Activated CD4-positive, alpha-beta T cell treated with anti-CD3 and anti-CD28 coated beads for 4 hours (primary cell): ENCODE measurements at places on chromosomes 6 and 20.

DNA sequence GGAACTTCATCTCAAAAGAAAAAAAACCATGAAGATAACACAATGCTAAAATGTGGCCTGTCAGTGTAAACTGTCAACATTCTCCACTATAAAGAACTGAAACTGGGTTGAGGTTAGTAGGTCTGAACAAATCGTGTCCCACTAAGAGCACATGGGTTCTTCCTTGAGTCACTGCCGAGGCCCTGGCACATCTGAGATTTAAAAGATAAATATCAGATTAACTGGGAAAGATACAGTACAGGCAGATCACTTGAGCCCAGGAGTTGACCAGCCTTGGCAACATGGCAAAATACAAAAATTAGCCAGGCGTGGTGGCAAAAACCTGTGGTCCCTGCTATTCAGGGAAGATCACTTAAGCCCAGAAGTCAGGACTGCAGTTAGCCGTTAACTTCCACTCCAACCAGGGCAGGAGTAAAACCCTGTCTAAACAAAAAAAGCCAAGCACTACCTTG lies 5.6 kb downstream of the EEF1A1 start:
- DNase-seq = no peak

DNA sequence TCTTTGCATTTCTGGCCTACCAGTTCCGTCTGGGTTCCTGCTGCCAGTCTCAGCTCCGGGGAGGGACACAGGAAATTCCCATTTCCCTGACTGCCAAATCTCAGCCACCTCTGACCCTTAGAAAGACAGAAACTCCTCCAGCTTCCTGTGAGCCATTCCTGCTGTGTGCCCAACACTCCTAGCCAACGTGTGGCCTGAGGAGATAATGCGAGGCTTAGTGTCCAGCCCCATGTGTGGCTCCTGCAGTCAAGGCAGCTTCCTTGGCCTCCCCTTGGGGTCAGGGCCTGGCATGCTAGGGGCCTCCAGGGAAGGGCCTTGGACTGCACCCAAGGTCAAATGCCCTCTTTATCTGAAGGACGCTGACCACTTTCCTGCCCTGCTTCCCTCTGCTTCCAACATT lies 45.1 kb downstream of the MAFB start:
- DNase-seq = no peak

DNA sequence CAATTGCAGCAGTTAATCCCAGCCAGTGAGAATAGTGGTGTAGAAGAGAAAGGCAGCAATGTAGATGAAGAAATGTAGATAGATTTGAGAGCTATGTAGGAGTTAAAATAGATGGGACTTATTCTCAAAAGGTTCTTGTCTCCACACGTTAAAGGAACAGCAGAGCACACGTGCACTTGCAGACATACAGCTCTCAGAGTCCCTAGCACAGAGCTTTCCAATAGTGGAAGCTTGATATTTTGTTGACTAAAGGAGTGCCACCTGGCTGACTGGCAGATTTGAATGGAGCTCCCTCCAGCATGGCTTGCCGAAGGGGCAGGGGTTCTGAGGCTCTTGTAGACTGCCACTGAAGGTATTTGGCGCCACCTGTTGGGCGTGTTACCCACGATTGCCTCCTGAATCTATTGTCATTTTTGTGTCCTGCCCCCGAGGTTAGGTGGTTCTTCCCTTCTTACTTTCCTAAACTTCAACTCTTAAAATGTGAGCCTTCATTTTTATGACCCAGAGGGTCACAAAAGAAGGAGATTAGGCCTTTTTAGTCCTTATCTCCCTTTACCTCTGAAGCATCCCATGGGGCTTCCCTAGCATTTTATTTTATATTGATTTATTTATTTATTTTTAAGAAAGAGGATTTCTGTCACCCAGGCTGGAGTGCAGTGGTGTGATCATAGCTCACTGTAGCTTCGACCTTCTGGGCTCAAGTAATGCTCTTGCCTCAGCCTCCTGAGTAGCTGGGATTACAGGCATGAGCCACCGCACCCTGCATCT lies 16.4 kb downstream of the BRD2 start:
- peak; percentile 94 for DNase-seq

DNA sequence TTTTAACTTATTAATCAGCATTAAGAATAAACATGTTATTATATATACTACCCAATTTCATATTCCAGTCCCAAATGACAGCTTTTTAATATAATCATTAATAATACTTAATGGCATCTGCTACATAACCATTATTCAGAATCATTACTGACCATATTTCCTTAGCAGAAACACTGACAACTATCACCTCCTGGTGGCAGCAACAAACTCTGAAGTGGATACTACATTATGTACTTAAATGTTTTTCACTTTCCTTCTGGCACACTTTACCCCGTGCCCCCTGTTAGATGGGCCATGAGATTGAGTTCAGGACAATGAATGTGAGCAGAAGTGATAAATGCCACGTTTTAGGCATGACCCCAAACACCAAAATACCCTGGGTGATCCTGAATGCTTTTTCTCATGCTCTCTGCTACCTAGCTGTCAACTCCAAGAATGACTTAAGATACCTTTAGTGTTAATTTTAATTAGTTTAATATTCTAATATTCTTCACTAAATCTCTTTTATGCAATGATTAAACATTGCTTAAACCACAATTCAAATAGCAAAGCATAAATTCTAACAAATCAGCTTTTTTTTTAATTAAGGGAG lies 77.1 kb downstream of the LMBRD1 start:
- DNase-seq = no peak

DNA sequence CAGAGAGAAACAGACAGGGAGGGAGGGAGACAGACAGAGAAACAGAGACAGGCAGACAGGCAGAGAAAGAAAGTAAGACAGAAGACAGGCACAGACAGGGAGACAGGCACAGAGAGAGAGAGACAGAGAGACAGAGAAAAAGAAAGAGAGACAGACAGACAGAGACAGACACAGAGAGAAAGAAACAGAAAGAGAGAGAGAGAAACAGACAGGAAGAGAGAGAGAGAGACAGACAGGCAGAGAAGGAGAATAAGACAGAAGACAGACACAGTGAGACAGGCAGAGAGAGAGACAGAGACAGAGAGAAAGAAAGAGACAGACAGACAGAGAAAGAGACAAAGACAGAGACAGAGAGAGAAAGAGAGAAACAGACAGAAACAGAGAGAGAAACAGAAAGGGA lies 754.8 kb upstream of the DEFB115 start:
- DNase-seq = no peak

- DNase-seq = no peak
These were observed 64.9 kb downstream of the FNDC1 start for GRCh38 chr6:159234102-159234553.

DNA sequence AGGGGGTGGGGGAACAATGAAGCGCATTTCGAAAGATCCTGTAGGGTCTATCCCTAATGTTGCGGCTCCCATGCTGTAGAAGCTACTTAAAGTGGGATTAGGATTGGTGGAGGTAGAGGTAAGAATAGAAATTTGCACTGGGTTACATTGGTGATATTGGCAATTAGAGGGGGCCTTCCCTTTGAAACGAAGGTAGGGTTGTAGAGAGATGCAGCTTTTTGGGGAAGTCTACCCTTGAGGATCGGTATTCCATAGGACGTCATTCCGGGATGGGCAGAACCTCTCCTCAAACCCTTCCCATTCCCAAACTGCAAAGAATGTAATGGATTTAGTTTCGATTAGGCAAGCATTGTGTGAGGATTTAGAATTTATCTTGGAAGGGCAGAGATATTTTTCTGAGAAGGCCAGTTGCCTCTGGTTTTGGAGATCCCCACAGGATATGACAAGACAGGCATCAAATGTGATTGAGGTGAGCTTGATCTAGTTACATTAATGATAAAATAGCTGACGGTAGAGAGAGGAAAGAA lies 5.4 kb upstream of the ZNFX1 start:
- DNase-seq = no peak

DNA sequence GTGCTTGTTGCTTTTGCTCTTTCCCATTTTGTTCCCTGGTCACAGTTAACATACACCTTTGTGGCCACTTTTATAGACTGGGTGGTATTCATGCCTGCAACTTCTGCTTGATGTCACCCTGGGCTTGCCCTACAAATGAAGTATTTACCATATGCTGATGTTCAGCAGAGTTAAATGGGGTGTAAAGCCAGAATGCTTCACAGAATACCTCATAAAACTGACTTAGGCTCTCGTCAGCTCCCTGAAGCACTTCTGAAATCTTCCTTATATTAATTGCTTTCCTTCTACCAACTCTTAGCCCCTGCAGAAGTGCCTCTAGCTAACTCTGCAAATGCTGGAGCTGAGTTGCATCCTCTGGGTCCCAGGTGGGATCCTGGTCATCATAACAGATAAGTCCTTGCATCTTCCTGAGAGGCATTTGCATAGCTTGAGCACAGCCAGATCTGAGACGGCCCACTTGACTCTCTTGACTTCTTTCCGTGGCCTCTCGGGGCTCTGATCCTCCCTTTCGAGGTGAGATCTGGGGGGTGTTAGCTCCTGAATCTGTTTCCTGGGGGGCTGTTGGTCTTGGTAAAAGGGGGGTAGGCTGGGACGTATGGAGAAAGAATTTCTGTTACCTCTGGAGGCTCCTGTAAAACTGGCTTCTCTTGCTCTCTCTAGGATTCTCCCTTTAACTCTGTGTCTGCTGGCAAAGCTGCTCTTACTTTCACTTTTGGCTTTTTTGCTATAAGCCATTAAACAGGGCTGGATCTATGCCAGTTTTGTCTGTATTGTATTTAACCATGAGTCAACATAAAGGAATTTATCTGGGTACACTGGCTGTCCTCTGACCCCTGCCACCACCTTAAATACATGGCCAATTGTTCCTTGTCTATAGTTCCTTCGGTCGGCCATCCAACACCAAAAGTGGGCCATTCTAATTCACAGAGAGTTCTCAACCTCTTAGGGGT lies 223.0 kb upstream of the SYNCRIP start:
- DNase-seq = no peak

DNA sequence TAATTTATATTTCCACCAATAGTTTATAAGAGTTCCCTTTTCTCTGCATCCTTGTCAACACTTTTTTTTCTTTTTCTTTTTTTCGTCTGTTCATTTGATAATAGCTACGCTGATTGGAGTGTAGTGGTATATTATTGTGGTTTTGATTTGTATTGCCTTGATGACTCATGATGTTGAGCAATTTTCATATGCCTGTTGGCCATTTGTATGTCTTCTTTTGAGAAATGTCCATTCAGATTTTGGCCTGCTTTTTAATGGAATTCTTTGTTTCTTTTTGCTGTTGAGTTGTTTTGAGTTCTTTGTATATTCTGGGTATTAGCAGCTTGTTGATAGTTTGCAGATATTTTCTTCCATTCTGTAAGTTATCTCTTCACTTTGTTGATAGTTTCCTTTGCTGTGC lies 773.4 kb downstream of the KIF16B start:
- no peak for DNase-seq

DNA sequence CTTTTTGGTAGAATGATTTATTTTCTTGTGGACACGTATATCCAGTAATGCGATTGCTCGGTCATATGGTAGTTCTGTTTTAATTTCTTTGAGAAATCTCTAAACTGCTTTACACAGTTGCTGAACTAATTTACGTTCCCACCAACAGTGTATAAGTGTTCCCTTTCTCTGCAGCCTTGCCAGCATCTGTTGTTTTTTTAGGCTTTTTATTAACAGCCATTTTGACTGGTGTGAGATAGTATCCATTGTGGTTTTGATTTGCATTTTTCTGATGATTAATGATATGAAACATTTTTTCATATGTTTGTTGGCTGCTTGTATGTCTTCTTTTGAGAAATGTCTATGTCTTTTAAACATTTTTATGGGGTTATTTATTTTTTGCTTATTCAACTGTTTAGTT lies 196.7 kb downstream of the MOXD1 start:
- DNase-seq = no peak

- peak; percentile 42 for DNase-seq
These were observed 38.0 kb downstream of the TMEM170B start for GRCh38 chr6:11575408-11576033.

DNA sequence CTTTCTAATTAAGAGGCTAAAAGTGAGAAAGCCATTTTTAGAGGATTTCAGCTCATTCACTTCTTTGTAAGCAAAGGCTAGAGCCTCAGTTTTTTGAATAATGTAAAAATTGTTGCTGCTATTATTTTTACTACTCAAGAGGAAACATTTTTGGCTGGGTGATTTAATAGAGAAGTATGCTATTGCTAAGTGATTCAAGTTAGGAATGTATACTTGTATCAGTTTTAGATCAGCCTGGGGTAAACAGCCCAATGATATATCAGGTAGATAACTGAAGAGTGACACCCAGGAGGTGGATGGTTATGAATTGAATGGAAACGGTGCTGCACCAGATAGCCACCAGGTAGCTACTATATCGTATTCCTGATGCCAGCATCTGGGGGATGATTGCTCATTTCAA lies 9.2 kb downstream of the QKI start:
- DNase-seq = no peak

GRCh38 chr6:45619994-45620471 lies 242.3 kb upstream of the SUPT3H start:
- DNase-seq = no peak

DNA sequence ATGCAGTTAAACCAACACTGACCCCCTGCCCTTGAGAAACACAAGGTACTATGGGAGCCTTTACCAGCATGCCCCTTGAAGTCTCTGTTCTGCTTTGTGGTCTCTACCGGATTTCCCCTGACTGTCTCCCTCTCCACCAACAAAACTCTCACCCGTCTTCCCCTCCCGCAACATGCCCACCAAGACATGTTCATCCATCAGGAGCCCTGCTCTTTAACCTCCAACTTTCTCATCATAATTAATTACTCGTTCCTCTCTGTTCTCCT lies 1.1 kb downstream of the ZNF165 start:
- DNase-seq = peak; percentile 8

DNA sequence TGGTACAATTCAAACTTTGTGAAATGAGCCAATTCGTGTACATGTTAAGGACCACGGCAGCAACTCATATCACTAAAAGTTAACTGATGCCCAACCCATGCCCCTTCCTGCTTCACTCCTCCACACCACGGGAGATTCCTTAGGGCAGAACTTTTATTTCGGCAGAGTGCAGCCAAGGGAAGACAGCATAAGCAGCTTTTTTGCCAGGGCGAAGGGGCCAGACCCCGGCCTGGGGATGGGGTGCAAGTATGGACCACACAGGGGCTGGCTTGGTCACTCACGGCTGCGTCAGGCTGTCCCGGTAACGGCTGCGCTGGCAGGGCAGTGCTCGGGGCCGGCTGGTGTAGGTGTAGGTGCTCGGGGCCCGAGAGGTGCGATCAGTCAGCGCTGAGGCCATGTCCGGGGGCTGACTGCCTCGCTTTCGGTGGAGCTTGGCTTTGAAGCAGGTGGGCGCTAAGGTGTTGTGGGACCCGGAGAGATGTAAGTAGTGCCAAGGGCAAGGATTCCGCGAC lies 792 bp downstream of the RSPH3 start:
- DNase-seq = no peak

DNA sequence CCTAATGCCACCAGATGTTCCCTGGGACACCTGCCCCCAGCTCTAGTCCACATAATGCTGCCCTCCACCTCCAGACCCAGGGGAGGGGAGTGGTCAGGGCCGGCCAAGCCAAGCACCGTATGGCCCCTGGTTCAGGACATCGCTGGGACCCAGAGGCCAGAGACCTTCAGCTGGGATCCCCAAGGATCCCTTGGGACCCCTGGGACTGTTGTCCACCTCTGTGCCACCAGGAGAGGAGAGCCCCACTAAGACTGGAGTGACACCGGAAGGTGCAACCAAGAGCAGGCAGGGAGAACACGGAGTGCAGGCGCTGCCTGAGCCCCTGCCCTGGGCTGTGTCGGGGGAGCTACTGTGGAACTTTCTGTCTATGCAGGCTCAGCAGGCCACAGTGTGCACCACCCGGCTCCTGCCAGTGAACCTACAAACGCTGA lies 43.6 kb downstream of the CTCFL start:
- DNase-seq = no peak
